A549 (cell line): ENCODE measurements at places on chromosomes 2 and 18.

- DNase-seq: peak; percentile 19
Measured at GRCh38 chr2:159939946-159940345, 122.5 kb downstream of the PLA2R1 start.

DNA sequence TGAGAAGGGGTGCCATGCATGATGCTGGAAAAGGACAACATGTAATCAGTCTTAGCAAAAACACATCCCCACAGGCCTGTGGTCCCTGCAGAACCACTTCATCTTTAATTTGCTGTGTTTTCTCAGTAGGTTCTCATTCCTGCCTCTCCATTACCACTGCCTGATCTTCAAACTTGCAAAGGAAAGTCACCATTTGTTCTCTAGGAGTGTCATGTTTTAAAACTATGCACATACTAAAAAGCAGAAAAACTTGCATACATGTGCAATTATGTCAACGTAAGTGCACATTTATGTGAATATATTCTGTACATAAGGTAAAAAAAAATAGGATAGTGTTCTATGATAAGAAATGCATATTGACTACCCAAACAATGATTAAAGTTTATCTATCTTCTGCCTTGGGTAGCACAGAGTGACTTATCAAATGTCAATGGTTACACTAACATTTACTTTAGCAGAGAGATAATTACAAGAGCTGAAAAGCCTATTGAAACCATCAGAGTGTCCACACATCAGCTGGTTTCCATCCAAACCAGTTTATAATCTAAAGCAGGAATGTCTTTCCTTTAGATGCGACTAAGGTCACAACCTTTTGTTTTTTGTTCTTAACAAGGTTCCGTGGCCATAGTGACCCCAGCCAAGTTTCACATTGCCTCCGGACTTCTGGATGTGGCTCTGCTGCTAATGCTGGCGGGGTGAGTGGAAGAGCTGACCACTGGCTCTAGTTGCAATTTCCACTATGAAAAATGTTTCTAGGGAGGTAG, 58.7 kb upstream of the RMDN2 start:
- no peak for DNase-seq

GRCh38 chr2:70937866-70938585, 2.3 kb downstream of the ATP6V1B1 start:
- DNase-seq: no peak

DNA sequence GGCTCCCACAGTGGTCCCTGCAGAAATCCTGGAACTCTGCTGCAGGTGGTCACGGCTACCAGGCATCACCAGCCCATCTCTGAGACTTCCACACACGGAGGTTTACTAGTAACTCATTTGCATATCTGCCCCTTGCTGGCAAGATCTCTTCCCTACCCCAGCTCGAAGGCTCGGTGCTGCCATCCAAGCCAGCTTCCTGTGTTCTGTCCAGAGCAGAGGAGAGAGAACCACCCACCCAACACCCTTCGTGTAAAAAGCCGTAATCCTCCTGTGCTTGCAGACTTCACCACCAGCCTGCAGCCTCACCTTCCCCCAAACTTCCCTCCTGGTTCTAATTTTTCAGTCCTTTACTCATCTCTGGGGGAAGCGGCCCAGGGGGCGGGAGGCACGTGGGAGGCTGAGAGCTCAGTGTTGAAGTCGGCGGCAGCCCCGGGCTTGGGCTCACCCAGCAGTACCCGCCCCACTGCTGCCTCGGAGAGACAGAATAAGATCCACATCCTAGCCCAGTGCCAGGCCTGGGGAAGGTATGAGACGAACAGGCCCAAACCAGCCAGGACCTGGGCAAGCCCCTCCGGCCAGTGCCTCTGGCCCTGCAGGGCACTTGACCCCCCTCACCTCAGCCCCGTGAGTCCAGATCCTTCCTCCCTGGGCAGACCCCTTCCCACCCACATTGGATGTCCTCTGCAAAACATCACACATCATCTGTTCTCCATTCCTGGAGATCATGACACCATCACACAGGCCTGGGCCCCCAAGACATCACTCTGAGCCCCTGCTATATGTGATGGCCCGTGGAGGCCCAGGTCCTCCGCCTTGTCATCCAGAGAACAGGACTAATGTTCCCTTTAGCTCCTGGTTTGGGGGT, 145.8 kb upstream of the ID2 start:
- no peak for DNase-seq

GRCh38 chr2:238370823-238371372, 50.6 kb downstream of the TRAF3IP1 start:
- DNase-seq: peak; percentile 35

DNA sequence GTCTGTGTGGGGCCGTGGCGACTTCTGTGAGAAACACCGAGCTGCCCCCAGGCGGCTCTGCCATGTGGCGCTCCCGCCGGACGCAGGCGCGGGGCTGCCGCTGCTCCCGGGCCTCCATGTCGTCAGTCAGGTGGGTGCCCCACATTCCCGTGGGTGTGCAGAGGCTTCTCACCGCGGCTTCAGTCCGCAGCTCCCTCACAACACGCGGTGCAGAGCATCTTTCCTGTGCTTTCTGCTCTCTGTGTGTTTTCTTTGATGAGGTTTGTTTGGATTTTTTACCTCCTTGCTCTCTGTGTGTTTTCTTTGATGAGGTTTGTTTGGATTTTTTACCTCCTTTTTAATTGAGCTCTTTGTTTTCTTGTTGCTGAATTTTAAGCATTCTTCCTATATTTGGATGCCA, 13.0 kb downstream of the AQP12A start:
- no peak for DNase-seq

GRCh38 chr2:220335591-220335915, 708.1 kb downstream of the SLC4A3 start:
- DNase-seq: no peak

DNA sequence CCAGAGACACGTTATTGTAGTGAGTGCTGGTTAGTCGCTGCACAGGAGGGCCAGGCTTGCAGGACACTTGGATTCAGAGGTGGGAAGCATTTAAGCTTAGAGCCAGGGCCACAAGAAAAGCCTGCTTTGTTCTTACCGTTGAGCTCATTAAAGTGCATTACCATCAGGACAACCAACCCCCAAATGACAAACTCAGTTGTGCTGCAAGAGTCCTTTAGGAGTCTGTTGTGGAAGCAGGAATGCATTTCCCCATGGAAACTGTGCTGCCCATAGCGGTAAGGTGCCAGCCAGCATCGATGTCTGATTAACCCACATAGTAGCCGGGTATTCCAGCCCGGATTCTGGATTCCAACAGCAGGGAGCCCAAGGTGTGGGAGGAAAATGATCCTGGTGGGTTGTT, 23.4 kb upstream of the REEP1 start:
- no peak for DNase-seq

DNA sequence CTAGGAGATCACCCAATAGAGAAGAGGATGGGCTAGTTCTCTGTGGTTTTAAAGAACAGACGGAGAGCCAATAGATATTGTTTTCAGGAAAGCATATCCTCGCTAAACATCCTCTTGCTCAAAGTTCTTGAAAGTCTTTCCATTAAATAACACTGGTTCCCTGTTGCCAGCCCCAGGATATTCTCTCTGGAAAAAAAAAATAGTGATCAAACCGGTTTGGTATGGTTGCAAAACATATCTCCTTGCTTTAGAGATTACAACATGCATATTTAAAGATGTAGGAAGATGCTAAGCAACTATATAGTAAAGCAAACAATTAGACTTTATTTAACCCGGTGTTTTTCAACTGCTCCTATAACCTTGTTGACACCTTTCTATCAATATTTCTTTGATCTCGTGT, 211.4 kb downstream of the CMPK2 start:
- no peak for DNase-seq

GRCh38 chr2:189047171-189047888, 73.2 kb downstream of the COL3A1 start:
- DNase-seq: no peak

DNA sequence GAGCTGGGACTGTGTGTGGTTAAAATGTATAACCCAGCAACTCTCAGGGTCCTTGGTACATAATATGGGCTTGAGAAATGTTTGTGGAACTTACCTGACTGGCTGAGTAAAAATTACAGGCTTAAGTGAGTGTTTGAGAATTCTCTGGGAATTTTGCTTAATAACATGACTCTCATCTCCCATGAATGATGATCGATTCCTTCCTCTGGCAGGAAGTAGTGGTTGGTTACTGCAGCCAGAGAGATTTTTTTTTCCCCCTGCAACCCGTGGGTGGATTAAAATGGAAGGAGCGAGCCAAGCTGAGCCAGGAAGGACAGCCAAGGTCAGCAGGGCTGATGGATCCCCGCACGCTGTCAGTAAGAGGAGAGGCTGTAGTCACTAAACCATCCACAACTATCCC, 40.6 kb upstream of the RFX8 start:
- DNase-seq: no peak

- no peak for DNase-seq
Measured at GRCh38 chr18:46156124-46156745, 52.0 kb downstream of the HAUS1 start.

DNA sequence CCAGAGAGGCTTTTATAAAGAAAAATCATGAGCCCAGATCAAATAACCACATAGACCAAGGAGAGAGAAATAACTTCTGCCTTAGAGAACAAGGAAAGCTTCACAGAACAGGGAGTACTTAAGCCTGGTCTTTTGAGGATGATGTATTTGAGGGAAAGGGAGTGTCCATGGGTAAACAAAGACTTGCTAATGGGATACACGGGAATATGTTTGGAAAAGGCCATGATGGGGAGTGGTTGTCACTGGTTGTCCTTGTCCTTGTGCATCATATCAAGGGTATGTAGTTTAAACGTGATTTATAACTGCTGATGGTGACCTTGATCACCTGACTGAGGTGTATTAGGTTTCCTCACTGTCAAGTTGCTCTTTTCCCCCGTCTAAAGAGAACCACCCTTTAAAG, 169.9 kb downstream of the FAM210A start:
- DNase-seq: no peak

- peak; percentile 7 for DNase-seq
Measured at GRCh38 chr2:223488814-223489213, 113.3 kb downstream of the SCG2 start.

DNA sequence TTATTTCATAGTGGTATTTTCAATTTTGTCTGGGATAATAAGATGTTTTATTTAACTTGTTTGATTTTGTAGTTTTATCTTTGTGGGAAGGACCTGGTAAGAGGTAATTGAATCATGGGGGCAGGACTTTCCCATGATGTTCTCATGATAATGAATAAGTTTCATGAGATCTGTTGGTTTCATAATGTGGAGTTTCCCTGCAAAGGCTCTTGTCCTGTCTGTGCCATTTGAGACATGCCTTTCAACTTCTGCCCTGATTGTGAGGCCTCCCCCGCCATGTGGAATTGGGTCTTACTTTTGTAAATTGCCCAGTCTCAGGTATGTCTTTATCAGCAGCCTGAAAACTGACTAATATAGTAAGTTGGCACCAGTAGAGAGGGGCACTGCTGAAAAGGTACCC, 77.8 kb upstream of the ARHGAP15 start:
- DNase-seq: no peak

DNA sequence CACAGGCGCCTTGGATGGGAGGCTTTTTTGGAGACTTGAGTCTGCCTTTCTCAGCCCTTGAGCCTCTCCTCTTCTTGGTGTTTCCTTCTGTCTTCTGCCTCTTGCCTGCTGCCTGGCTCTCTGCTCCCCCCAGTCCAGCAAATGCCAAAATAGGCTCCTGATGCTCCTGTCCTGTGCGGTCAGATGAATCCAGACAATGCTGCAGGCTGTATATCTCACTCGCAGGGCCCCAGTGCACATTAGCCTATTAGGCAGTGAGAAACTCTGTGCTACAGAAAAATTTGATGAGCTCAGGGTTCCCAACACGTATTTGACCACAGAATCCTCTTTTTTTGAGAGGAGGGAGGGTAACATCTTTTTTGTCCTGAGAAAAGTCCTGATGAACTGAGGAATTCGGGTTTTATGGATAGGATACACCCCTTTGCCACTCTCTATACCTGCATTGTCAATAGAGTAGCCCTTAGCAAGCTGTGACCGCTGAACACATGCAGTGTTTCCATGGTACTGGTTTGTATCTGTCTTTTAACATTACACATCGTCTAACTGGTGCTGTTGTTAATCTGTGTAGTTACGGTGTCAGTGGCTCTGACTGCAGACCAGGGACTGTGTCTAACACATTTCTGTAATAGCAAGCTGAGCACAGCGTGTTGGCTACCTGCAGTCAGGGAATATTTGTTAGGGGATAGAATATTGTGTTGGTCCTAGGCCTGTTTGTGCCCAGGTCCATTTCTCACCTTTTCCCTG, 50.8 kb downstream of the FAM228A start:
- no peak for DNase-seq

DNA sequence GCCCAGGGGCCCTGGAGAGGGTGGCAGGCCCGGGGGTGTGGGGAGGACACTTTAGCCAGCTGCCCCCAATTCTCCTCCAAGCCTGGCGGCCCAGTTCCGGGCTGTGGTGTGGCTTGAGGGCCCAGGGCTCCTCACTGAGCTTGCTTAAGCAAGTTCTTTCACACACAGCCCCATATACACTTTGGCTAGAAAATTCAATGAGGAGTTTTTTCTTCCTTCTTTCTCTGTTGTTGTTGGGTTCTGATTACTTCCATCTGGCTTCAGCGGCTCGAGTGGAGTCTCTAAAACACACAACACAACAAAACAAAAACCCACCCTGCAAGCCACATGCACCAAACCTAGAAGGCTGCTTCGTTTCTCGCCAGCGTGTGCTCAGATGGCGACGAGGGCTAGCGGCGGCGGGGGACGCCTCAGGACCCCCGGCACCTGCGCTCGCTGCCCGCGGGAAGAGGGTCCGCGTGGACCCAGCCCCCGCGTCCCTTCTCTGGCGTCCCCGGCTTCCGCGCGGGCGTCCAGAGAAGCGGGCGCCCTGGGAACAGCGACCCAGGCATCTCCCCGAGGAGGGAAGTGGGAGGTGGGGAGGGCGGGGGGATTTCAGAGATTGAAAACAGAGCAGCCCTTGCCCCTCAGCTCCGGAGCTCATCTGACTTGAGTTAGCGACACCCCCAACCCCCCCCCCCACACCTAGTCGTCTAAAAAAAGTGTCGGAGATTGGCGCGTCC, 577 bp upstream of the GLI2 start:
- no peak for DNase-seq

- no peak for DNase-seq
Measured at GRCh38 chr2:149627111-149627801, 39.7 kb upstream of the MMADHC start.

DNA sequence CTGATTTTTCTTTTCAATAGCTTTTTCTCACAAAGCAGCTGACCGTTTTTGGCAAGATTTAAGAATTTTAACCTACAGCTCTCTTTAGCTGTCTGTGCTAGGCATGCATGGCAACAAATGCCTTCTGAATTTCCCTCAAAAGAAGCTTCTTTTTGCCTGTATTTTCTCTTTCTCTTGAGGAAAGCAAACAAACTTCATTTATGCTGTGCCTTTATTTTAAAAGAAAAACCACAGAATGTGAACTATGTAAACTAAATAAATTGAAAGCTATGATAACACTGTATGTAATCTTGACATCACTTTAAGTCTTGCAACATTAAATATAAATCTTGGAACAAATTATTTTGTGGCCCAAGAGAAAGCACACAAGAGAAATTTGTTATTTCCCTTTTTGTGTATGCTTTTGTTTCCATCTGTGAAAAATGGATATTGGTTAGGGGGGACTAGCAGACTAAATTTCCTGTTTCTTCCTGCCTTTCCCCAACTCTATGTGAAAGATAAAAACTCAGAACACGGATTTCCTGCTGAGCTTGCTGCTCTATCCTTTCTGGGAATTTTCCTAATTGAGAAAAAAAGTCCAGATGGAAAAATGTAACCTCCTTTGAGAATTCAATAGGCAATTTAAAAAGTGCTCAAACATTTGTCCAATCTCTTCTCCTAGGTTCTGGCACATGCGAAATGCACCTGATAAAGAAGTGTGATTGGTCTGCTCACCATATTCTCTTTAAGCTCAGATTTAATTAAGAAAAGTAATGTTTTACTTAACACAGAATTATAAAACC, 20.9 kb upstream of the TFPI start:
- DNase-seq: no peak

GRCh38 chr2:204664708-204665121, 119.4 kb downstream of the PARD3B start:
- peak; percentile 63 for DNase-seq
